ENCODE measurements at places on chromosomes 5 and 9.

DNA sequence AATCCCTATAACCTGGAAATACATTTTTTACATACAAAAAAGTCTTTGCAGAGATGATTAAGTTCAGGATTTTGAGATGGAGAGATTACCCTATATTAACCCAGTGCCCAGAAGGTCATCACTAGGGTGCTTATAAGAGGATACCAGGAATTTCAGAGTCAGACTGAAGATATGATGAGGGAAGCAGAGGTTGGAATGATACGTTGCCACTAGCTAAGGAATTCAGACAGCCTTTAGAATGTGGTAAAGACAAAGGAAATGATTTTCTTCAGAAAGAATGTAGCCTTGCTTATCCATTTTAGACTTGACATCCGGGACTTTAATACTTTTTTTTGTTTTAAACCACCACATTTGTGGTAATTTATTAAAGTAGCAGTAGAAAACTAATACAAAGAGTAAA, 2176.8 kb upstream of the C9orf72 start:
- no peak for DNase-seq

DNA sequence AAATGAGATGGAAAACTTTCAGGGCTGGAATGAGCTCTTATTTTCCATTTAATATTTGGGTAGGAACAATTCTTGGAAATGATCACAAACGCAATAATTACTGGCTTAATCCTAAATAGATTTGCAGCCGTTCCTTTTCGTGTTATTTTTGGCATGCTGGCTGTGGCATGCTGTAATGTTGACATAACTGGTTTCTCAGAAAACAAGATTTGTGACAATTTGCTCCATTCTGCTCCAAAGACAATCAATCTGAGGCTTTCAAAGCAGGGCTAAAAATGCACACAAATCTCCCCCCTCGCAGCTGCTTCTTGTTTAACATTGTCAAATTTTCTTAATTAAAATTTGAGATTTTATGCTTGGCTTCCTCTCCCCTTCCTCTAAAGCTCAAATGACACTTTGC, 151.2 kb downstream of the TTC39B start:
- DNase-seq: no peak

DNA sequence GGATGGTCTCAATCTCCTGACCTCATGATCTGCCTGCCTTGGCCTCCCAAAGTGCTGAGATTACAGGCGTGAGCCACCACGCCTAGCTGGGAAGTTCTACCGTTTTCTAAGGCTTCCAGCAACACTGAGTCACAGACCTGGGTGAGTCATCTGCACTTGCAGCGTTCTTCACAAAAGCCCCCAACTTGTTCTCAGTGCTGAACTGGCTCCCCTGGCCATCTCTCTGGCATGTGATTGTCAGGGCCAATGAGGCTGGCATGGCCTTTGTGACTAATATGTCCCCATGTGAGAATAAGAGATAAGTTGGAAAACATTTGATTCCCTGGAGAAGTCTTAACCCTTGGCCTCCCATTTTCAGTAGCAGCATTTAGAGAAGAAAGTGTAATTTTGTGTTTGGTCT, 124.4 kb downstream of the WDR41 start:
- DNase-seq: no peak

- DNase-seq: no peak
Measured at GRCh38 chr5:111016801-111017200, 54.7 kb upstream of the TSLP start.

GRCh38 chr9:35569206-35569605, 35.9 kb upstream of the TESK1 start:
- DNase-seq: no peak

- DNase-seq: no peak
Measured at GRCh38 chr9:112115970-112116753, 58.9 kb downstream of the SUSD1 start.

DNA sequence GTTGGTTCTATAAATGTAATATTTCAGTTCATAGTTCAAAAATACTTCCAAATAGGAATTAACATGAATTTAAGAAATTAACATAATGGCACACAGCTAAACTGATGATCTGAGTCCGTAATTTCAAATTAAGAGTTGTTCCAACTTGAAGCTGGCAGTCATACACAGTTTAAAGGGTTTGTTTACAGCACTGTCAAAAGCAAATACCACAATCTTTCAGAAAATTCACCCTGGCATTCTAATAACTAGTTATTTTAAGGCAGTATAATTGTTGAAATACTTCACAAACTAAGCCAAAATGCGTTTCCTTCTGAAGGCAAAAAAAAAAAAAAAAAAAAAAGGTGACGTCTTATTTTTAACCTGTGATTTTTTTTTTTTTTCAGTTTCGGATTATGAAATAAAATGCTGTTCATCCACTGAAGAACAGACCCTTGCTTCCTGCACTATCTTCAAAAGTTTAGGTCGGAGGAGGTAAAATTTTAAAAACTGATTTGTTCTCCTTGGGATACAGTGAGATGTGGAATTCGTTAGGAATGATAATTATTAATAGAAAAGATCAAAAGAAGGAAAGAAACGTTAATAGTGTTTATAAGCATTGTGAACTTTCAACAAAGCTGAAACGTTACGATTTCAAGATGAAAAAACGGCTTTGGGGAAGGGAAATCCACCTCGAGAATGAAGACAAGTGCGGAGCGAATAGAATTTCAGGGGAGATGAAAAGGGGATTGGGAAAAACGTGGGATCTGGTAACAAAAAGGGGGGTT, 850 bp downstream of the IL6ST start:
- DNase-seq: no peak

- peak; percentile 24 for DNase-seq
Measured at GRCh38 chr9:91486699-91487497, 63.3 kb upstream of the NFIL3 start.

DNA sequence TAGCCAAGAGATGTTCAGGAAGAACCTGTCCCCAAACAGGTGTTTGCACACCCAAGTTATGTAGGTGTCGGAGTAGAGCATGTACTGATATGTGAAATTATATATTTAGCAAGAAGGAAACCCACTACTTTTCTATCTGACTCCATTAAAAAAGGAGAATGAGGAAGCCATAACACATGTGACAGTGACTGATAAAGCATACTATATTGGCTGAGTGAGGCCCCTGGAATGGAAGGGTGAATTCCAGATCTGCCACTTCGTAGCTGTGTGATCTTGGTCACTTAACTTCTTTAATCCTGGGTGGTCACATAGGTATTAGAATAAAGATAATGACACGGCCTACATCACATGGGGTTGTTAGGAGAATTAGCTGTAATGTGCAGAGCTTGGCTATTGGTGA, 116.0 kb upstream of the MAN2A1 start:
- no peak for DNase-seq

GRCh38 chr9:123796618-123797484, 133.1 kb downstream of the DENND1A start:
- no peak for DNase-seq

DNA sequence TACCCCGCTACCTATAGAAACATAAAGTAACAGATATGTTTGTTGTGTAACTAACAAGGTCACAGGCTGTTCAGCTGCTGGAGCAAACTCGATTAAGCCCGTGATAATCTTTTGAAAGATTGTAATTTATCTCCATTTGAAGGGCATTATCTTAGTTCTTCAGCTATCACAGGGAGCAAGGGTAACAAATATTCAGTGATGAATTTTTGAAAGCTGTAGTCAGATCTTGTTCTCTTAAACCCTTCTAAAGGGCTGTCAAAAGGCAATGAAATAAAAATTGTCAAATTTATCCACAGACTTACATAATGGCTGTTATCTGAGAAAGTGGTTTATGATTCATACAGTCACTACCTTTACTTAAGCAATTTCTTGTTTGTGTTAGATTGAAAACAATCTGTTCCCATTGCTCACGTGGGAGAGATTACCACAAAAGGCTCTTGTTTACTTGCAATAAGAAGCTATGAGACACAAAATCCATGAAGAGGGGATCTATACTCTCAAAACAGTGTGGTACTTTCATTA, 78.3 kb upstream of the ZNF608 start:
- DNase-seq: no peak

DNA sequence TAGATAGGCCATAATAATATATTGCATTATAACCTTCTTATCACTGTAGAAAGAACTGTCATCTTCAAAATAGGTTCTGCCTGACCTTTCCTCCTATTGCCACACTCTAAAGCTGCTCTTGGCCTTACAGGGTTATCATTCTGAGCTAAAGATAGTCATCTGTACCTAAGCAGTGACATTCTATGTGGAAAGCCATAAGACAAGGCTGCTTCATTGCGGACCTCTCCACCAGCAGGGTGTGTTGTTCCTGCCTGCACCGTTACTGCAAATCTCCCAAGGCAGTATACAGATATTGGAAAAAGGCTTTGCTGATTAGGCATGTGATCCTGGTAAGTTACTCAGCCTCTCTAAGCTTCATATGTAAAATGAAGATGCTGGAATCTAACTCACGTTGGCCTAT, 8.1 kb downstream of the ZNF622 start:
- no peak for DNase-seq

- no peak for DNase-seq
Measured at GRCh38 chr5:54851449-54851848, 133.9 kb downstream of the ESM1 start.

- no peak for DNase-seq
Measured at GRCh38 chr9:35481347-35481975, 8.4 kb upstream of the RUSC2 start.

- DNase-seq: no peak
Measured at GRCh38 chr5:36611520-36612274, 5.3 kb downstream of the SLC1A3 start.

DNA sequence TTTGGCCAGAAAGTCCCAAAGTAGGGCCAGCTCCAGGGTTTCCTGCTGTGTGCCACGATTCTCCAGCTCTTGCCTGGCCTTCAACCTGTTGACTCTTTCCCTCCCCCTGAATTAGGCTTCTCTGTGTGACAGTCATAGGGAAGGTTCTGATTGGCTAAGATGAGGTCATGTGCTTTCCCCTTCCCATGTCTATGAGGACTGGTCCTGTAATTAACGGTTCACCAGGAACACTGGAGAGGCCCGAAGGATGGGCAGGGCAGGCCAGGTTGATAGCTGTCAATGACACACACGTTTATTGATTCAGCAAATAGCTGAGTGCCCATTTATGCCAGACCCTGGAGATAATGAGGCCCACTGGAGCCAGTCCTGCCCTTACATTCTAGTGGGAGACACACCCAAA, 9.0 kb upstream of the PRR7 start:
- DNase-seq: no peak

GRCh38 chr9:107141967-107142366, 141.1 kb upstream of the RAD23B start:
- DNase-seq: no peak

GRCh38 chr5:150510460-150511263, 2.7 kb downstream of the NDST1 start:
- no peak for DNase-seq

DNA sequence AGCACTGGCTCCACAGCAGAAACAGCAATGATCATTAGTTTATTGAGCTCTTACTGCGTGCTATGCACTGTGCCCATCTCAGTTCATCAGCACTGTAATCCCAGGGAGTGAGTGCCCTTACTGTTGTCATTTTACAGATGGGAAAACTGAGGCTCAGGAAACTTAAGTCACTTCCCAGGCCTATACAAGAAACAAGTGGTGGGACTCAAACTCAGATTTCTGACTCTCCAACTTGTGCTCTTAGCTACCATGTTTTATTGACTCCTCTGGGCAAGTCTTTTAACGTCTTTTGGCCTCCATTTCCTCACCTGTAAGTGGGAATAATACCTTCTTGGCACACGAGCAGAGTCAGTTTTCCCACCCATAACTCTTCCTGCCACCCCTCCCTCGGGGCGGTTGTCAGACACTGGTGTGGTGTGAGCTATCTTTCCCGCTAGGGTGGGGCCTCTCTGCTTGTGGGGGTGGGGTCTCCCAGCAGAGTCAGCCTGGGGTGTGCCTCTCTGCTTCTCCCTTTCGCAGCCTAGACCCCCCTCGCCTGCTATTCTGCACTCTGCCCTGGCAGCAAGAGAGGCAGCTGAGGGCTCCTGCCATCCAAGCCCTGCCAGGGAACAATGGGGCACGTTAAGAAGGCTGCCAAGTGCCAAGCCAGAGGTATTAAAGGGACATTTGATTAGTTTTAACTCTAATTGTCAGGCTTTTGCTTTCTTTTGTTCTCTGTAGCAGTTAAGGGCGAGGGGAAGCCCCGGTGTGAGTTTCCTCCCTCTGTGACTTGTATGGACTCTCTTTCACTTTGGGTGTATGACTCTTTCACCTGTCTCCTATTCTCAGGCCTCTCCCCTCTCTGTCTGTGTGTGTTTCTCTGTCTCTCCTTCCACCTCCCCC, 12.1 kb downstream of the GALNT10 start:
- DNase-seq: no peak

DNA sequence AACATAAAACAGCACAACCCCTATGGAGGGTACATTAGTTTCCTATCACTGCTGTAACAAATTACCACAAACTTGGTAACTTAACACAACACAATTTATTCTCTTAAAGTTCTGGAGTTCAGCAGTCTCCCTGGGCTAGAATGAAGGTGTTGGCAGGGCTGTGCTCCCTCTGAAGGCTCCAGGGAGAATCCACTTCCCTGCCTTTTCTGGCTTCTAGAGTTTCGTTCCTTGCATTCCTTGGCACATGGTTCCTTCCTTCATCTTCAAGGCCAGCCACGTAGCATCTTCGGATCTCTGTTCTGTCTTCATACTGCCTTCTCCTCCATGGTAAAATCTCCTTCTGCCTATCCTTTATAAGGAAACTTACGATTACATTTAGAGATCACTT, 25.0 kb upstream of the GSN start:
- no peak for DNase-seq

DNA sequence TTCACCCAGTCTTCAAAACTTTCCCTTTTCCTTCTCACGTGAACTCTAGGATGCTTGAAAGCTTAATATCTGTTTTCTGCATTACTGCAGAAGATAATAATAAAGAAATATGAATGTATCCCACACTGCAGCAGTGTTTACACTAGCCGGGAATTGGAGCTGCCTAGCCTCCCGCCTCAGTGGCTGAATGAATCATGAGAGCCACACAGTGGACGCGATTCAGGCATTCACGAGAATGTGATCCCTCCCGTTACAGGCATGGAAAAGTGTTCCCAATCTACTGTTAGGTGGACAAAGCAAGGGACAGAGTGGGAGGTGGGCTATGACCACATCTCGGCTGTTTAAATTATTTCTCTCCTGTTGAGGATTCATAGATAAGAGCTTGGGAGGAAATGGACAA, 69.4 kb upstream of the CTSL start:
- DNase-seq: no peak

DNA sequence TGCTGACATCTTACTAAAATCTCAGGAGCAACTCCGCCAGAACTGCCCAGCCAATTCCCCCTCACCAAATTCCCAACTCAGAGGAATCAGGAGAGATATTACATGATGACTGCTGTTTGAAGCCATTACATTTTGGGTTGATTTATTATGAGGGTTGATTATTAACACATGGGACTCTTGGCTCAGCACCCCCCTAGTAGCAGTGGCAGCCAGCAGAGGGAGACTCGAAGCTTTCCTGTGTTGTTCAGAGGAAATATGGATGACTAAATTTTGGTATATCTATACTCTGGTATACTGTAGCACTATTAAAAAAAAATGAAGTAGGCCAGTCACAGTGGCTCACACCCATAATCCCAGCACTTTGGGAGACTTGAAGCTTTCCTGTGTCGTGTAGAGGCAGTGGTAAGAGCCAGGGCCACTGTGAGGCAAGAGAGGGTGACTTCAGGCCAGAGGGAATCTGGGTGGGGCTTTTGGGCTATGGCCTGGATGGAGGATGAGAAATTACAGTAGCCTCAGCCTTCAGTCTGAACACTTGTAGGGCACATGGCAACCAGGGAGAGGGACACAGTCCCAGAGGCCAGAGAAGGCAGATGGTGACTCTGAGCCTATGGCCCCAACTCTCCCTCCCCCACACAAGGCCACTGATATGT, 111.4 kb downstream of the LHX2 start:
- DNase-seq: peak; percentile 35

GRCh38 chr5:166330036-166330435, 1961.4 kb upstream of the WWC1 start:
- DNase-seq: no peak

All from GM04504 (cell line).